ENCODE measurements at places on chromosomes 2 and 18. TPM values are rescaled to one million over a fixed set of nuclear protein-coding genes. Genes with fewer than 3 reads are reported as not detected.
A peak's percentile ranks its signal among the peaks of the same experiment; 100 is the strongest.

GALR1 gene
- not detected for total RNA-seq

DNA sequence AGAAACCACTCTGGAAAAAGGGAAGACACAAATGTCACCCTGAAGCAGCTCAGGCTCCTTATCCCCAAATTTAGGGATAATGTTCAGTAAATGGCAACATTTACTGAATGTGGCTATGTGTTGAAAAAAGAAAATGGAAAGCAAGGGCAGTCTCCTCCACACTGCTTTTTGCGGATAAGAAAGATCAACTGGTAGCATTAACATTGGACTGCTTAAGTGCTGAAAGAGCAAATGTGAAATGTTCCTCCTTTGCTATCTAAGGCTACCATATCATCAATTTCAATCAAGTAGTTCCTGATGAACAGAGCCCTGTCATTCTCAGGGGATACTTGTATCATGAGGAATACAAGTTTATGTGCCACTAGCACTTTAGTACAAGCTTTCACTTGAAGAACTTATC is 12.5 kb downstream of the FBXO11 start:
- DNase-seq = no peak

GRCh38 chr2:214079032-214079431 is 331.8 kb upstream of the VWC2L start:
- DNase-seq = no peak

GRCh38 chr2:200578778-200579177 is 7.0 kb upstream of the AOX1 start:
- peak; percentile 62 for DNase-seq

DNA sequence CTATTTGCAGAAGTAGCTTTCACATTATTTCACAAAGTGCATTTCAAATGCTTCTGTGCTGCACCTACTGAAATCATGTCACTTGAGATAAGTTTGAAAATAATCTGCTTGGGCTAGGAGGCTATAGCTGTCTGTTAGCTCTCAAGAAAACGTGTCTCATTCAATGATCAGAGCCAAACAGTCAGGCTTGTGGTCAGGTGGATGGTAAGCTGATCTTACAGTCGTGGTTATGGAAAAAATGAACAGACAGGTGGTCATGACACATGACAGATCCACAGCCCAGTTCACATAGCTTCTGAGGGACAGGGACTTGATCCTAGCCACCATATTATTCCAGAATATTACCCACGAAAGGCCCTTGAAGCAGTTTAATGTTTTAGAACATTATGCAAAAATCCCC is 26.5 kb upstream of the RFX8 start:
- no peak for DNase-seq
